Stimulated activated naive CD8-positive, alpha-beta T cell treated with anti-CD3 and anti-CD28 coated beads, Interleukin-15, amount 100 ng/mL, for 72 hours (primary cell): ENCODE measurements at places on chromosomes 3 and 15.
A peak's percentile ranks its signal among the peaks of the same experiment; 100 is the strongest.

DNA sequence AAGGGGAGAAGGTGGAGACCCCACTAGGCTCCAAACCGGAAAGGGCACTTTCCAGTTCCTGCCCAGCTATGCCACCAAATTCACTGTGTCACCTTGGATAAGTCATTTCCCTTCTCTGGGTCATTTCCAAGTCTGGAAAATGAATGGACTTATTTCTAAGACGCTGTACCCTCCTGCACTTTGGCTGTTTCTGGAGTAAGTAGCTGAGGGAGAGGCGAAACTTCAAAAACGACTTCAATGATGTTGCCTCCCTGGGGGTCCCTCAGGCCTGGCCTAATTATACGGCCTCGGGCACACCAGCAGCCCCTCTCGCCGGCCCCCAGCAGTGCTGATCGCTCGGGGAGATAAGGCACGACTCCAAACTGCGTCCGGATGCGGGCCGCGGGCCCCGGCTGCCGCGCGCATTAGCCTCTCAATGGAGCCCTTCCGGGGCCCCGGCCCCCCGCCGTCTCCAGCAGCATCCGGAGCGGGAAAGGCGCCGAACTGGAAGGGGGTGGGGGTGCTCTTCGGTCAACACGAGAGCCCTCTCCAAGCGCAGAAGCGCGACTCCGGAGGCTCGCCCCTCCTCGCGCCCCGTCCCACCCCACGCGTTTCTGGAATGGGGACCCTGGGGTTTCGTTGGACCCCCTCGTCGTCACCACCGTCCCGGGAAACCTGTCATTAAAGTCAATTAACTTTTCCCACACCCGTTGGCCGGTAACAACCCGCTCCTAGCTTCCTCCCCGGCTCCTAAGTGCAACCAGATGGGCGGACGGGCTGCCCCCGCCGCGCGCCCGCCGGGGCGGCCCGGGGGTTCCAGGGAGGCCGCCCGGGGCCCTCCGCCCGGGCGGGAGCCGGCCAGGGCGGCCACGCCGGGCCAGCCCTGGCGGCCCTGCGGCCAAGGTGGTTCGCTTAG, 4.8 kb downstream of the HES1 start:
- DNase-seq: peak; percentile 43

DNA sequence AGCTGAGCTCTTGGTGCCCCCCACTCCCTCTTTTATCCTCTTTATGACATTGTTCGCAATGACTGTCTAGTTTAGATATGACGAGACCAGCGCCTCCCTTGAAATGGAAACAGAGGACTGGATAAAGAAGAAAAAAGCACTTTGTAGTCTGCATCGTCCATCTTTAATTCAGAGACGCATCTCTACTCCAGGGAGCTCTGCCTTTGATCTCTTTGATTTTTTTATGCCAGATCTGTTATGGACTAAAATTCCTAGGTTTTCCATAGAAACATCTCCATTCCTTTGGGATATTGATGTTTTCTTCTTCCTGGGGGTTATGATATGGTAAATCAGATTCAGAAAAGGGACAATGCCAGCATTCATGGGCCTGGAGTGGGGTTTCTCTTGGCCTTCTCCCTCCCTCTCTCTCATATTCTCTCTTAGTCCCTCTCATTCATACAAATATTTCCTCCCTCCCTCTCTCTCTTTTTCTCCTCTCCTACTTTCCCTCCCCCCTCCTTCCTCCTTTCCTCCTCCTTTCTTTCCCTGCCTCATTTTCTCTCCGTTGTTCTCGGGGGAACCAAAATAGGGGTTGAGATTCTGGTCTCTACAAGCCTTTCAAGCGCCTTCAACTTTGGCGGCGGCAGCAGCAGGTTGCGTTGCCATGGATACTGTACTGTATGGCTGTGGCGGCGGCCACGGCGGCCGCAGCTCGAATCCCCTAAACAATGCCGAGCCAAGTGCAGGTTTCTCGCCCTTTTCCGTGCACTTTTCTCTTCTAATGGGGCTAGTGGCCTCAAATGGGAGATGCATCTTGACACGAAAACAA, 45.5 kb downstream of the ZIC4 start:
- no peak for DNase-seq

- DNase-seq: no peak
Observed at GRCh38 chr15:65115542-65115941, 542 bp upstream of the UBAP1L start.

GRCh38 chr3:51004235-51004634, 329.5 kb downstream of the DOCK3 start:
- no peak for DNase-seq

DNA sequence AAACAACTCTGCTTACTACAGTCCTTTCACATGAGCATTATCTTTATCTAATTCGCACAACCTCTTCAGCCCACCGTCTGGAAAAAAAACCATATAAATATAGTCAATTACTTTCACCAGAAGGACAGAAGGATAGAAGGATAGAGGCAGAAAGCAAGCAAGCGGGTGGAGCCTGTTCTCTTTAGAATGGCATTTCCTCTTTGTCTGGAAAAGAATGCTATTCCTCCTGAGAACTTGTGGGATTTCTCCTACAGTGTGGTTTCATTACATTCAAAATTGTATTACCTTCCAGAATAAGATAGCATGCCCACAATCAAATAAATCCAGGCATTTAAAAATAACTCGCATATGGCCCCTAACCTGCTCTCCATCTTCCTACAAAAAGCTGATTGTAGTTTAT, 23.1 kb downstream of the SLC30A4 start:
- DNase-seq: no peak

- DNase-seq: no peak
Observed at GRCh38 chr15:69786136-69786701, 311.5 kb downstream of the TLE3 start.

DNA sequence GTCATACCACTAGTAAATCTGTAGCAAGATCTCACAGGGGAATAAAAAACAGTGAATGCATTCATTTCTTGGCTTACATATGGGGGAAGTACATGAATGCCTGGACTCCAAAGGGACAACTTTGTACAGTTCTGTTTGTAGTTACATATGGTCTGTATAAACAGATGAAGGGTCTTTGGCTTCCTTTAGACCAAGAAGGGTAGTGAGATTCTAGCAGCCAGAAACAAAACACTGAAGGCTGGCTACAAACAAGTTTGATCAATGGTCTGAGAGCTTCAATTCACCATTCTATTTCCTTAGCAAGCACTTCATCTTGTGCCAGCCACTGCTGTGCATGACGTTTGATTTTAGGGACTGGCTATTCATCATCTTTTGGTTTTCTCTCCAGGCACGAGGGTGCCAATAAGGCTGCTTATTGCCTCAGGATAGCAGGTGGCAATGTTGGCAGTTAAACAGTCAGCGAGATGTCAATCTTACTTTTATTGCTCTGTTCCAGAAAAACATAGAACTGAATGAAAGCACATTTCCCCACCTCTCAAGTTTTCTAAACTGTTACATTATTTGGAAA, 313.7 kb upstream of the COL8A1 start:
- DNase-seq: no peak

- DNase-seq: no peak
Observed at GRCh38 chr15:88337993-88338392, 81.5 kb upstream of the NTRK3 start.

- no peak for DNase-seq
Observed at GRCh38 chr3:129425619-129426018, 2.8 kb downstream of the EFCAB12 start.

DNA sequence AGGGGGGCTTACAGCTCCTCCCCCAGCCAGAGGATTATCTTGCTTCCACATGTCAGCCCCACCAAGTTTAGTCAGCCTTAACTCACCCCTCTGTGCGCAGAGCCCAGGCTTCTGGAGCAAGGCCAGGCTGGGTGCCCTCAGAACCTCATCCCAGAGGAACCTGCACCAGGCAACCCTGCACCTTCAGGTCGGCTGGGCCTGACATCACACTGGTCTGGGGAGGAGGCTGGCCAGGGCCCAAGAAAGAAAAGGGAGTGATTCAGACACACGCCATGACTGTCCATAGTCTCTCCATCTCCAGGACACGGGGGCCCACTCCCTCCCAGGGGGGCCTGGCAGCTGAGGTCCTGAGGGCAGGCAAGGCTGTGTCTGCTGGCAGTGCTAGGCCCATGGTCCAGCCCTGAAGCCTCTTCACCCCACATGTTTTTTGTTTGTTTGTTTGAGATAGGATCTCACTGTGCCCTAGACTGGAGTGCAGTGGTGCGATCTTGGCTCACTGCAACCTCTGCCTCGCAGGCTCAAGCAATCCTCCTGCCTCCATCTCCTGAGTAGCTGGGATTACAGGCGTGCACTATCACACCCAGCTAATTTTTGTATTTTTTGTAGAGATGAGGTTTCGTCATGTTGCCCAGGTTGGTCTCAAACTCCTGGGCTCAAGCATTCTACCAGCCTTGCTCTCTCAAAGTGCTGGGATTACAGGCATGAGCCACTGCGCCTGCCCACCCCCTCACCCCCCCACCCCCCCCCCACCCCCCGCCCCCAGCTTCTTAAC, 11.1 kb downstream of the TNK2 start:
- no peak for DNase-seq

DNA sequence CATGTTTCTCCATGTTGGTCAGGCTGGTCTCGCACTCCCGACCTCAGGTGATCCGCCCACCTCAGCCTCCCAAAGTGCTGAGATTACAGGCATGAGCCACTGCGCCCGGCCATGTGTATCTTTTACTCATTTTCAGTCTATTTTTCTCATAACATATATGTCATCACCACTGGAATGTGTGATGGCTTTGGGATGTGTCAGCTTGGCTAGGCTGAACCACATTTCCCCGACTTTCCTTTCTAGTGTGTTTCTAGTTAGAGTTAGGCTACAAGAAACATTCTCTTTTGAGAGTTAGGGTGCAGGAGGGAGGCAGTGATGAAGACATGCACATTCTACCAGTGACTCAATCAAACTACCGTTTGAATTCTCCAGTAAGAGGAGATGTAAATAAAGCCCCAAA, 444.9 kb upstream of the THBS1 start:
- no peak for DNase-seq

DNA sequence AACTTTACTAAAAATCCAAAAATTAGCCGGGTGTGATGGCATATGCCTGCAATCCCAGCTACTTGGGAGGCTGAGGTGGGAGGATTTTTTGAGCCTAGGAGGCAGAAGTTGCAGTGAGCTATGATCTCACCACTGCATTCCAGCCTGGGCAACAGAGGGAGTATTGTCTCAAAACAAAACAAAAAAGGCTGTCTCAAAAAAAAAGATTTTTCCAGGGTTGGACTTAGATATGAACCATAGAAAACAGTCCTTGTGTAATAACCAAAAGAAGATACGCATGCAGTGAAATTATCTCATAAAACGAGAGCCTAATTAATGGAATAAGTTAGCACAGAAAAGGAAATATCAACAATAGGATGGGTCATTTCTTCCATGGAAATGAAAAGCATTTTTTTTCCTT, 320.4 kb upstream of the RASGRP1 start:
- no peak for DNase-seq

DNA sequence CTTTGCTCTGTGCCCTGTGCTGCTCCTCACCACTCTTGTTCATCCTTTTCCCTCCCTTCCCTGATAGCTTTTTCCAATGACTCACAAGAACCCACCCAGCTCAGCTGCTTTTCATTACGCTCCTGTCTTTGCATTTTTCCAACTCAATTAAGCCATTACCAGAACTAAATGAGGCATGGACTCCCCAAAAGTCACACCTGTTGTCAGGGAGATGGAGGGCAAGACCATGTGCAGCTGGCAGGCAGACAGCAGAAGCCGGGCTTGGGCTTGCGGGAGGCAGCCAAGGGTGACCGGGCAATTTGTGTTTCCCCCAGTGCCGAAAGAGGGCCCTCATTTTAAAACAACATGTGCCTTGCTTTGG, 64.3 kb downstream of the CASR start:
- no peak for DNase-seq

DNA sequence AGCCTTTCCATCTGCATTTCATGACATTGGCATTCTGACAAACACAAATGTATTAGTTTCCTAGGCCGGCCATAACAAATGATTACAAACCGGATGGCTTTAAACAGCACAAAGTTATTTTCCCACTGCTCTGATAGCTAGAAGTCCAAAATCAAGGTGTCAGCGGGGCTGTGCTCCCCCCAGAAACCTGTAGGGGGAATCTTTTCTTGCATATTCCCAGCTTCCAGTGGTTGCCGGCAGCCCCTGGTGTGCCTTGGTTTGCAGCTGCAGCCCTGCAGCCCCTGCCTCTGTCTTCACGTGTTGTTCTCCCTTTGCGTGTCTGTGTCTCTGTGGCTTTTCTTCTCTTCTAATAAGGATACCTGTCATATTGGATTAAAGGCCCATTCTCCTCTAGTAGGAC, 79.0 kb upstream of the CDV3 start:
- DNase-seq: no peak

GRCh38 chr15:45121706-45122417, 7.7 kb downstream of the DUOXA2 start:
- DNase-seq: no peak

DNA sequence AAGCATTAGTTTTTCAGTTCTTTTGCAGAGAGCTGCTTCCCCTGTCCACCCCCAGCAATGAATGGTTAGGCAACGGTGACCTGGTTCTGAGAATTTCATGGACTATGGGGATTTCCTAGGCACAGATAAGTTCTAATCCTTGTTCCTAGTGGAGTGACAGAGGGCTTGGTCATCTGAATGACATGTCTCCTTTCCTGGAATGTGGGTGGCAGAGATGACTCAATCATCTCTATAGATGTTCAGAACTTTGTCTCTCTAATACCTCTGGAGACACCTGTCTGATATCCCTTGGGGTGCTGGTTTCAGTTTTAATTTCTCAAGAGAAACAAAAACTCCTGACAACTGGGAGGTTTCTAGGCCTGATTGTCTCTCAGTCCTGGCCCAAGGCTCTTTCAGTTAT, 10.4 kb downstream of the PLA2G4E start:
- no peak for DNase-seq

DNA sequence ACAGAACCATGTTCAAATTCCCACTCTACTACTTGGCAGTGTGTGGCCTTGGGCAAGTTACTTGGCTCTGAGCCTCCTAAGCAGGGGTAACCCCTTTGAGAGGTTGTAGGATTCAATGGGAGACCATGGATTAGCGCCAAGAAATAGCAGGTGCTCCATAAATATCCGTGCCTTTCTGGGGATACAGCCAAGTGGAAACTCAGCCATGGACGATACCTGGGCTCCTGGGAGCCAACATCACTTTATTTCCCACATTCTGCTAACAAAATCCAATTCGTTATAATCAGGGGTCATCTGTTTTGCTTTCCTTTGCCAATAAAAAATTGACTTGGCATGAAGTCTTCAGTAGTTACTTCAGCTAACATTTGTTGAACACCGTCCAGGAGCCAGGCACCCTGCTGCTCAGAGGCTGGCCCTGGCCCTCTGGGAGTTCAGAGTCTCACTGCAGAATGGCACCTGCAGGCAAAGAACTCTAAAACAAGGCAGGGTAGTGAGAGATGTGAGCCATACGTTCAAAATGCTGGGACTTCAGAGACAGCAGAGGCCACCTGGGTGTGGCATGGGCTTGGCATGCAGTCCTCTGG, 42.3 kb downstream of the ZDHHC19 start:
- DNase-seq: no peak

GRCh38 chr3:120212505-120212904, 72.5 kb downstream of the GPR156 start:
- no peak for DNase-seq
